Esophagus mucosa (tissue), 1 donor: ENCODE measurements at places on chromosomes 12 and 14. TPM values are rescaled to one million over a fixed set of nuclear protein-coding genes. Genes with fewer than 3 reads are reported as not detected.

DNA sequence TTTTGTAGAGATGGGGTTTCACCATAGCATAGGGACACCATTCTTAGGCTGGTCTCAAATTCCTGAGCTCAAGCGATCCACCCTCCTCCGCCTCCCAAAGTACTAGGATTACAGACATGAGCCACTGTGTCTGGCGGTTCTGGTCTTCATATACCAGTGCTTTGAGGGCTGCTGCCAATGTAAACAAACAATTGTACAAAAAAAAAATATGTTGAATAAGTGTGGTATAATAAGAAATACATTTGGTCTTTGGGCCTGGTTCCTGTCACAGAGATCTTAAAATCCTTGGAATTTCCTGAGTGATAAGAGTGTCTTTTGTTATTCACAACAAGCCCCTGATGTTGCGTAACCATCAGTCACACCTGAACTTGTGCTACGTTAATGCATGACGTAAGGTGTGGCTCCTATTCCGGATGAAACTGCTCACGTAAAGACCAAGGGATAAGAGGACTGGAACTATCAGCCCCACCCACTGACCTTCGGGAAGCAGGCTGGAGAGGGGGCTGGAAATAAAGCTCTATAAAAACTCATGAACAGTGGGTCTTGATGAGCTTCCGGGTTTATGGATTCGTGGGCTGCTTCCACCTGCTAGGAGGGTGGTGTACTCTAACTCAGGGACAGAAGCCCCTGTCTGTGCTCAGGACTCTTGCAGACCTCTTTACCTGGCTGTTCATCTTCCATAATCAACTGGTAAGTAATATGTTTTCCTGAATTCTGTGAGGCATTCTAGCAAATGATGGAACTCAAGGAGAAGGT lies 16.5 kb upstream of the RIMKLB start:
- peak; percentile 88 for ATAC-seq

DNA sequence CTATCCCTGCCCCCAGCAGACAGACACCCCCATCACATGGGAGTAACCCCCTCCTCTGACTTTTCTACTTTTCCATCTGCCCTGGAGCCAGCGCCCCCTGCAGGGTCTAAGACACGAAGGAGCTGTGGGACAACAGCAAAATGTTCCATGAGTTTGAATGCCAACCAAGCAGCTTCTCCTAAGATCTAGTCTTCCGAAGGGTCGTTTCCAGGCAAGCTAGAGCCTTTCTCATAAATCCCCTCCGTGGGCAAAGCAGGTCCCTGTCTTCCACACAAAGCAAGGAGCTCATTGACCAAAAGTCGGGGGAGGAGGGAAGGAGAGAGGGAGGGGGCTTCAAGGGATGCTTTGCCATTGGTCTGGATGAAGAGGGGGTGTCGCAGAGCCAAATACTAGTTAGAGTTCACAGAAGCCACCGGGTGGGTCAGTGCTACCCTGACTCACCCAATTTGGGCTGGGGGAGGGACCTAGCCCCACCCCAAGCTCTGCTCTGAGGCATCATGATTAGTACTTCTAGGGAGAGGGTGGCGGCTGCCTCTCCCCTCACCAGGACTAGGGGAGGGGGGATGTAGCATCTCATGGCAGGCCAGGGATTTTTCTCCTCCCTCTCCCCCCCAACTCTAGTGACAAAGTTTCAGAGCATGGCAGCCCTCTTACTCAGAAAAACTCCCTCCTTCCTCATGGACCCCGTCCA lies 1.6 kb downstream of the MSI1 start:
- ATAC-seq = no peak

GRCh38 chr14:24270537-24271133 lies 762 bp downstream of the RABGGTA start:
- ATAC-seq = no peak

GRCh38 chr12:14540801-14541462 lies 26.8 kb downstream of the PLBD1 start:
- ATAC-seq = peak; percentile 18

DNA sequence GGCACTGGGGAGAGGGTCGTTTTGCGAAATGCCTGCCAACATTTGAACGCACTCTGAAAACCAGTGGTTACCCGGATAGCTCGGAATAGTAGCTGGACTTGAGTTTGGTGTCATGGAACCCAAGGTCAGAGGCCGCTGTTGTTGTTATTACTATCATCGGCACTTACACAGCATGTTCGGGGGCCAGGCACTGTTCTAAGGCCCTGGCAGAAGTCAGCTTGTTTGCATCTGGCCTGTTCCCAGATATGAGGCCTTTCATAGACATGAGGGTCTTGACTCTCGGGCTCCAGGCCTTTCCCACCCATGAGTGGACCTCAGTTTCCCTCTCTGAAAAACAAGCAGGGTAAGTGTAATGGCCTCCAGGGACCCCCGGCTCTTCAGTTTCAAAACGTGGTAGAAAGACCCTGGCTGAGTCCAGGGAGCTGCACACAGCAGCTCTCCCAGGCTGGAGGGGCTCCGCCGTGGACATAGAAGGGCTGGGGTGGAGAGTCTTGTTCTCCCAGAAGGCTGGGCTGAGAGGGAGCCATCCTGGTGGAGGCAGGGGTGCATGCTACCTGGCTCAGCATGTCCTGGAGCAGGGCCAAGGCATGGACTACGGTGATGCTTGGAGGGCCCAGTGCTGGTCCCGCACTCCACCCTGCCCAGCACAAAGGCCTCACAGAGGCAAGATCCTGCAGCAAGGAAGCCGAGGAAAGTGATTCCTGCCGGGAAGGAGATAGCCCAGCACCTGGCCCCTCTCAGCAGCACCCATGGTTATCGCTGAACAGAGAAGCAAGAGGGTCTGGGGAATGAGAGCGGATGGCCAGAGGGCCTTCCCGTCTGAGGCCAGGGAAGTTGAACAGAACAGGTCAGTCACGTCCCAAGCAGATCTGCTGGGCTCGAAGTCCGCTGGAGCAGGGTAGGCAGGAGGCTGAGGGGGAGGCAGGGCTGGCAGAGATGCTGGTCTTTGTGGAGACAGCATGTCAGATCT lies 63.5 kb upstream of the C14orf180 start:
- ATAC-seq = no peak

GRCh38 chr12:77013091-77013490 lies 52.3 kb downstream of the E2F7 start:
- no peak for ATAC-seq

DNA sequence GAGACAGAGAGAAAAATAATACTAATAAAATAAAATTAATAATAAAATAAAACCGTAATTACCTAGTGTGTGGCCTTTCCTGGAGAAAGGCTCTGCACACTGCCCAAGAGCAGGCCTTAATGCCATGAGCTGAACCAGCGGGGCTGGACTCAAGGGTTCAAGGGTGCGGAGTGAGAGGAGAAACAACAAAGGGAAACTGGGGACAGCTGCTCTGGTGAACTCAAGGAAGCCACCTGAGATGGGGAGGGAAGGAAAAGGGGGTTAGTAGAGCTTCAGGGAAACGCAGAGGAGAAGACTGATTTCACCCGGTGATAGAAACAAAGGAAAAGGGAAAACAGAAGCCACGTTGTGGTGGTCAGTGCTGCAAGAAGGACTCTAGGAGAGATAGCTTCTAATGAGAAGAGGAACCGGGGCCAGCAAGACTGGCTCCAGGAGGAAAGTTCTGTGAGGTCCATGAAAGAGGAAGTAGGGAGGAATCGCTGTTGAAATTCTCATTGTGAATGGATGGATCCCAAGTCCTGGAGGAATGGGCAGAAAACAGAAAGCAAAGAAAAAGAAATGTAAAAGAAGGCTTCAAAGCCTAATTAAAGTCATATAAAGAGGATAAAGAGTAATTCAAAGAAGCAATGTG lies 48.3 kb upstream of the BCL2L14 start:
- no peak for ATAC-seq

GRCh38 chr12:131642101-131642540 lies 68.8 kb upstream of the SFSWAP start:
- ATAC-seq = no peak

- no peak for ATAC-seq
These were observed 122.4 kb downstream of the GPR135 start for GRCh38 chr14:59342516-59343484.

OR6C2 gene
- total RNA-seq = 0.12 TPM

- no peak for ATAC-seq
These were observed 188.6 kb downstream of the KCNA5 start for GRCh38 chr12:5232291-5232690.

DNA sequence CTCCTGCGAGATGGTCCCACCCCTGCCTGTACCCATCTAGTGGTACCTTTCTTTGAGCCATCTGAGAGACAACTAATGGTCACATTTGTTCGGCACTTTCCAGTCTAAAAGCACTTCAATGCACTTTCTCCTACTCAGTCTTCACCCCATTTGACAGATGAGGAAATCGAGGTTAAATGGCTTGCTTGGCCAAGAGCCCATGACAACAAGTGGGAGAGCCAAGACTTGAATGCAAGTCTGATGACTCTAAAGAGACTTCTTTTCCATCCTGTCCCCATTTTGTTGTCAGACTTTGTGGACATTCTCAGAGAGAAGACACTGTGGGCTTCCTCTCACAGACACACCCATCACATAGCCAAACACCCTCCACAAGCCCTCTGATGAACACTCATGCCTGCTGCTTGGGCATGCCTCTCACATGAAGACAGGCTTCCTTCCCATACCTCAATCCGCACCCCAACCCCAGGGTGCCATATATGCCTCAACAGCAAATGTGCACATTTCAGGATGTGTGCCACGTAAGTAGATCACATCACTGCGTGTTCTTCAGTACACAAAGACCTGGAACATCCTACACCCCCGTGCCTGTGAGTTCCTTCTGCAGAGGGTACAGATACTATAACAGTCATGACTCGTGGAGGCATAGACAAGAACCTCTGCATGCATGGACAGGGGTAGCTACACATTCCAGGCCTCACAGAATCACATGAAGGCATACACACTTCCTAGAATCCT lies 805 bp downstream of the MYH7 start:
- no peak for ATAC-seq

C12orf54 gene
- total RNA-seq = 8.5 TPM

GRCh38 chr12:78208092-78208491 lies 377.4 kb downstream of the NAV3 start:
- ATAC-seq = no peak

DNA sequence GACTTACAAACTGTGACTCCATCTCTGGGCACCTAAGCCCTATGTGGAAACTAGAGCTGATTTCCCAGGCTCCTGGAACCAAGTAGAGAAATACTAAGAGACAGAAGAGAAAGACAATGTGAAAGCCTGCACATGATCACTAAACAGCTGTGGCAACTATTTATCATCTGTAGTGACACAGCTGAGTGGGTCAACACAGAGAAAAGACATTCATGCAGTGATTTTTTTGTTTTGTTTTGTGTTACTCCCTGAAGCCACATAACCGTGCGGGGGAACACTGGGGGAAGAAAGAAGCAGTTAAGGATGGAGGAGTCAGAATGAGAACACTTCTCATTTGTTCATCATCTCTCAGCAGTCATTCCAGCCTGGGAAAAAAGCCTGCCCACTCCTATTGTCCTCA lies 1.5 kb downstream of the PRR4 start:
- ATAC-seq = no peak

DNA sequence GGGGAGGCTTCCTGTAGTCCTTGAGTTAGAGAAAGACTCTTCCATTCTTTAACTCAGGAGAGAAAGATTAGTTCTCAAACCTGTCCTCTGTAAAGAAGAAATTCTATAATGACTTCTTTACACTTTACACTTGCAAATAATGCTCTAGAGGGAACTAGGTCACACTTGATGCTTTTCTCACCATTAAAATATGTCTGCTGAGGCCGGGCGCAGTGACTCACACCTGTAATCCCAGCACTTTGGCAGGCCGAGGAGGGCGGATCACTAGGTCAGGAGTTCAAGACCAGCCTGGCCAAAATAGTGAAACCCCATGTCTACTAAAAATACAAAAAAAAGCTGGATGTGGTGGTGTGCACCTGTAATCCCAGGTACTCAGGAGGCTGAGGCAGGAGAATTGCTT lies 6.3 kb downstream of the NTN4 start:
- ATAC-seq = peak; percentile 39

GLIPR1L1 gene
- total RNA-seq = not detected

- ATAC-seq = peak; percentile 73
These were observed 42.5 kb downstream of the PRKAB1 start for GRCh38 chr12:119710374-119710964.

- ATAC-seq = peak; percentile 96
These were observed 159.8 kb downstream of the KITLG start for GRCh38 chr12:88420457-88420856.

- ATAC-seq = peak; percentile 72
These were observed 31.5 kb downstream of the COA8 start for GRCh38 chr14:103594265-103594664.

DNA sequence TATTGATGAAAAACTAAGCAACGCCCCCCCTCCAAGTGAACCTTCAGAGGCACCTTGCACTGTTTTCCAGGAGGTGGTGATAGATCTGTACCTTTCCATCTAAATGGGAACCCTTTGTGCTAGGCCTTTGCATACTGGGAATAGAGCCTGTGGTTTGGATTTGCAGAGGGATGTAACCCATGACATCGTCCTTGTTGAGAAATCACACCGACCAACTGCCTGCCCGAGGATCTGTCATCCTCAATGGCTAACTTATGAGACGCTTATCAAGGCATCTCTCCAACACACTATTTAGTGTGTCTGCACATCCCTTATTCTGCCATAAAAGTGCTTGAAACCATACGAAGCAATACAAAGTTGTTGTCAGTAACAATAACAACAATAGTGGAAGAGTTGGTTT lies 22.9 kb downstream of the NTN4 start:
- no peak for ATAC-seq

BDKRB1 gene
- 6.1 TPM for total RNA-seq

GRCh38 chr12:40672741-40673271 lies 19.4 kb upstream of the CNTN1 start:
- no peak for ATAC-seq

TOGARAM1 gene
- 8.8 TPM for total RNA-seq

- ATAC-seq = no peak
These were observed 527.7 kb downstream of the SLC16A7 start for GRCh38 chr12:60123557-60123956.

GRCh38 chr14:48391661-48392060 lies 716.3 kb upstream of the MDGA2 start:
- ATAC-seq = no peak
